Ovary (tissue), 10 donors: ENCODE measurements at places on chromosomes 5 and 9. TPM values are rescaled to one million over a fixed set of nuclear protein-coding genes. Genes with fewer than 3 reads are reported as not detected.

The SPINK1 gene
- not detected for total RNA-seq

The PFN3 gene
- total RNA-seq: not detected

The SPINK5 gene
- 4.5 TPM for total RNA-seq

The AFAP1L1 gene
- total RNA-seq: 4.0 TPM

The PCDHGA4 gene
- total RNA-seq: 6.6 TPM

GRCh38 chr5:2651116-2651515 lies 100.4 kb downstream of the IRX2 start:
- H3K36me3 ChIP-seq: no peaks in the 10 kb centered on the region
- H3K4me1 ChIP-seq: no peaks in the 10 kb centered on the region
- H3K27ac ChIP-seq: no peak overlapping the region
- no peaks in the 10 kb centered on the region for H3K27me3 ChIP-seq

- no peak overlapping the region for H3K4me3 ChIP-seq
- no peaks in the 10 kb centered on the region for H3K36me3 ChIP-seq
- H3K4me1 ChIP-seq: peaks cover 46% of the 10 kb centered on the region
- no peaks in the 10 kb centered on the region for H3K27me3 ChIP-seq
Observed at GRCh38 chr5:150498501-150498900, 9.4 kb upstream of the NDST1 start.

- no peaks in the 10 kb centered on the region for H3K4me1 ChIP-seq
- DNase-seq: no peak
- H3K27me3 ChIP-seq: no peaks in the 10 kb centered on the region
- H3K36me3 ChIP-seq: no peaks in the 10 kb centered on the region
- H3K4me3 ChIP-seq: no peak overlapping the region
- H3K27ac ChIP-seq: no peak overlapping the region
Observed at GRCh38 chr5:59575648-59576445, 317.7 kb downstream of the PDE4D start.

- no peaks in the 10 kb centered on the region for H3K4me1 ChIP-seq
- no peak for DNase-seq
- no peaks in the 10 kb centered on the region for H3K27me3 ChIP-seq
Observed at GRCh38 chr5:178056935-178057334, 56.4 kb upstream of the N4BP3 start.

DNA sequence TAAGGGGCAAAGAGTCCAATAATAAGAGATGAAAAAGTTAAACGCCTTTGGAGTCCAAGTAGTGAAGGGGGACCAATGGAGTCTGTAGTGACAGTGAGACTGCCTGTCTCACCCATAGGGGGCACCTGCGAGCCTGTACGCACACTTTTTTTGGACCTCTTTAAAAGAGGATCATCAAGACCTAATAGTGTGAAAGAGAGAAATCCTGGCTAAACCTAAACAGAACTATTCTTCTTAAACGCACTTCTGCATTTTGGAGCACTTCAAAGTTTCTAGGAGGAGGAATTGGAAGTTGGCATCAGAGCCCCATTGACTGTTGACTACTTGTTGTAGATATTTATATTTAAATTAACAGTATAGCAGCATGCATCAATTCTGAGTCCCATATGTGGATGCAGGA lies 636.1 kb upstream of the KLF4 start:
- no peaks in the 10 kb centered on the region for H3K4me1 ChIP-seq
- no peak overlapping the region for H3K4me3 ChIP-seq
- DNase-seq: no peak
- H3K36me3 ChIP-seq: no peaks in the 10 kb centered on the region
- H3K27me3 ChIP-seq: no peaks in the 10 kb centered on the region

GRCh38 chr5:135709208-135709575 lies 125.3 kb upstream of the SLC25A48 start:
- no peak overlapping the region for H3K4me3 ChIP-seq
- no peak overlapping the region for H3K27ac ChIP-seq
- no peak for DNase-seq
- H3K27me3 ChIP-seq: no peaks in the 10 kb centered on the region

DNA sequence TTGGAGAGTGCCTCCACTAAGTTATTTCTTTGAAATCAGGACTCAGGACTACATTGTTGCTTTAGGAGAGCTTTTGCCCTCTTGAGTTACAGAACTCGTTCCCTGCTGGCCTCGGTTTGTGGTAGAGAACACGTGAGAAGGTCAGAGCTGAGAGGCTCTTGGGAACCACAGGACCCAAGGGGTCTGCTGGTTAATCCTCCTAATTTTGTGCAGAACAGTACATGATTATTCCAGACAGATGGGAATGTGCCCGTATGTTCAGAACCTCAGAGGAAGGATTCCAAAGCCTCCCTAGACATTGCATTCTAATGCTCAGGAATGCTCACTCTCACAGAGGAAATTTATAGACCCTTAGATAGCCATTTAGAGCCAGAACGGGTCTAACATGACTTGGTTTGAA lies 25.2 kb upstream of the BASP1 start:
- H3K27me3 ChIP-seq: no peaks in the 10 kb centered on the region
- no peak overlapping the region for H3K27ac ChIP-seq
- no peak for DNase-seq
- H3K4me3 ChIP-seq: no peak overlapping the region

- H3K27ac ChIP-seq: no peak overlapping the region
- no peak overlapping the region for H3K4me3 ChIP-seq
- peaks cover 2% of the 10 kb centered on the region for H3K4me1 ChIP-seq
- DNase-seq: no peak
- no peaks in the 10 kb centered on the region for H3K27me3 ChIP-seq
- no peaks in the 10 kb centered on the region for H3K36me3 ChIP-seq
Observed at GRCh38 chr5:168291964-168292785, 730 bp downstream of the WWC1 start.

GRCh38 chr5:168829922-168830417 lies 250.8 kb upstream of the PANK3 start:
- no peak overlapping the region for H3K27ac ChIP-seq
- H3K36me3 ChIP-seq: no peaks in the 10 kb centered on the region
- no peak overlapping the region for H3K4me3 ChIP-seq

- peaks cover 30% of the 10 kb centered on the region for H3K4me1 ChIP-seq
- no peak for DNase-seq
- H3K4me3 ChIP-seq: peak overlapping the region; percentile 64
- H3K36me3 ChIP-seq: no peaks in the 10 kb centered on the region
- H3K27ac ChIP-seq: peak overlapping the region; percentile 51
- H3K27me3 ChIP-seq: no peaks in the 10 kb centered on the region
Observed at GRCh38 chr5:151021746-151022145, 1.4 kb downstream of the GPX3 start.

DNA sequence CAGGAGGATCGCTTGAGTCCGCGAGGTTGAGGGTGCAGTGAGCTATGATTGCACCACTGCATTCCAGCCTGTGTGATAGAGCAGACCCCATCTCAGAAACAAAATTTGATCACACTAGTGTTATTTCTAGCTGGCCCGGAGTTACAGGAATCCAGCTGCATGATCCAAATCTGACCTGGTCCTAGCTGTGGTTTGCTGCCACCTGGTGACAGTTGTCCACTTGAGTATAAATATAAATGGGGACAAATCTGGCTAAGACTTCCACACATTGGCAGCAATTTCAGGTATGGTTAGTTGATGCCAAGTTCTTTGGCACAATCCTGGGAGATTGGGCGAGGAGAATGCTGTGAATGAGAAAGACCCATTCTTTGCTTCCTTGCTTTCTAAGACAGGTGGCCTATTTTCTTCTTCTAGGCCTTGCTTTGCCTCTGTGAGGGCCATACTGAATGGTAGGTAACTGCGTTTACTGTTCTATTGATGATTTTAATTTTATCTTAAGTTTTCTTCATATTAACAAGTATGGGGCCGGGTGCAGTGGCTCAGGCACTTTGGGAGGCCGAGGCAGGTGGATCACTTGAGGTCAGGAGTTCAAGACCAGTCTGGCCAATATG lies 35.4 kb downstream of the UBE2R2 start:
- no peaks in the 10 kb centered on the region for H3K27me3 ChIP-seq
- no peak overlapping the region for H3K4me3 ChIP-seq
- peaks cover 26% of the 10 kb centered on the region for H3K4me1 ChIP-seq

DNA sequence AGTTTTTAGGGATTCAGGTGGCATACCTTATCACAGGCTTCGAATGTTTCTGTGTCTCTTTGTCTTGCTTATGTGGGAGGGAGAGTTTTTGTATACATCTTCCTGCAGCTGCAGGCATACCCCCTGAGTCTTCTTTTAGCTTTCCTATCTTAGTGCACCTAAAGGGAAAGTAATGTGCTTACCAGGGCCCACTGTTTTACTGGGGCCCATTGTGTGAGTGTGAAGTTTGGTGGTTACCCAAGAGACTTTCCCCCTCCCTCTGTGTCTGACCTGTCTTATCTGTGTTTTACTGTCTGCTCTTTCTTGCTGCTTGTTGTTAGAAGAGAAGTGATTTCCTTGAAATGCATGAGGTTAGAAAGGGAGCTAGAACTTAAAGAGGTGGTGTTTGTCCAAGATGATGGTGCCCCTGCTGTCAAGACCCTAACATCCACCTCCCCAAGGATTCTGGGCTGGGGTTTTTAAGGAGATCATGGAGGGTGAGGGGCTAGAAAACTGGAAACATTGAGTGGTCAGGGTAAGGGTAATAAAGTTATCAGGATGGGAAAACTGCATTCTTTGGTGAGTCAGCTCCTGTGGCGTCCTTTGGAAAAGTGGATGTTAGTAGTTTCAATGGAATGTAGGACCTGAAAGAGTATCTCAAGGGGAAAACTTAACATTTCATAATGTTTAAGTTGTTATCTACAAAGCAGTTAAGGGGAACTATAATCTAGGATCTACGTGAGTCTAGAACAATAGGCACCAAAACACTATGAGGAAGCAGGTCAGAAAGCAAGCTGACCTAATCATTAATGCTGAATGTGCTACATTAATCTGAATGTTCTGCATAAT lies 583.5 kb upstream of the TUSC1 start:
- H3K4me3 ChIP-seq: no peak overlapping the region
- no peak for DNase-seq
- H3K4me1 ChIP-seq: no peaks in the 10 kb centered on the region
- H3K27me3 ChIP-seq: no peaks in the 10 kb centered on the region
- H3K27ac ChIP-seq: no peak overlapping the region

GRCh38 chr9:70746760-70747159 lies 332.3 kb upstream of the KLF9 start:
- no peaks in the 10 kb centered on the region for H3K4me1 ChIP-seq
- H3K36me3 ChIP-seq: no peaks in the 10 kb centered on the region
- no peak overlapping the region for H3K27ac ChIP-seq

GRCh38 chr9:92463984-92464383 lies 18.3 kb downstream of the ASPN start:
- peaks cover 7% of the 10 kb centered on the region for H3K4me1 ChIP-seq
- no peak overlapping the region for H3K4me3 ChIP-seq
- no peak for DNase-seq
- no peaks in the 10 kb centered on the region for H3K27me3 ChIP-seq

DNA sequence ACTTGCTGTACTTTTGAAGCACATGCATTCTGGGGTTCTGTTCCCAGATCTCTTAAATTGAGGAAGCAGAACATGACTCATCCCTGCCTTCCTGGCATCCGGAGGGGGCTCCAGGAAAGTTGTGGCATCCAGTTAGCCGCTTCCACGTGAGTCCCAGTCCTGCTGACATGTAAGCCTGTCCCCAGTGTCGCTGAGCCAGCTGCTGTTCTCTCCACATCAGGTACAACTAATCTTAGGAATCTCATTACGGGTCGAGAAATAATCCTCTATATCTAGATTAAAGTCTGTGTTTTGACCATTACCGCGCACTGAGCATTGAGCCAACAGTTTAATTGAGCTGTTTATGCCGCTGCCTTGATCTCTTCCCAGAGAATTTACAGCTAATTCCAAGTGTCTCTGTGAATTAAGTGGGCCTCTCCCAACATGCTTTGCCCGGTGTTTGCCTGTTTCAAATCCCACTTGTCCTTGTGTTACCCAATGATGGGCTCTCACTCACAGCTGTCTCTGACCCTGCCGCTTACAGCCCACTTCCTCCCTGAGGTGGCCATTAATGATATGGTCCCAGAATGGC lies 10.5 kb upstream of the SHB start:
- H3K36me3 ChIP-seq: no peaks in the 10 kb centered on the region
- H3K4me1 ChIP-seq: no peaks in the 10 kb centered on the region
- no peak for DNase-seq

GRCh38 chr5:123182072-123182471 lies 93.0 kb downstream of the PRDM6 start:
- no peak overlapping the region for H3K4me3 ChIP-seq
- no peaks in the 10 kb centered on the region for H3K27me3 ChIP-seq
- DNase-seq: no peak
- peaks cover 2% of the 10 kb centered on the region for H3K4me1 ChIP-seq
- H3K27ac ChIP-seq: no peak overlapping the region

- DNase-seq: no peak
- no peaks in the 10 kb centered on the region for H3K27me3 ChIP-seq
- no peak overlapping the region for H3K4me3 ChIP-seq
- peaks cover 5% of the 10 kb centered on the region for H3K4me1 ChIP-seq
Observed at GRCh38 chr5:56088967-56089829, 94.4 kb upstream of the IL6ST start.

GRCh38 chr5:112005623-112005930 lies 248.6 kb upstream of the NREP start:
- no peaks in the 10 kb centered on the region for H3K4me1 ChIP-seq
- H3K27me3 ChIP-seq: no peaks in the 10 kb centered on the region
- no peak for DNase-seq
- no peak overlapping the region for H3K4me3 ChIP-seq

DNA sequence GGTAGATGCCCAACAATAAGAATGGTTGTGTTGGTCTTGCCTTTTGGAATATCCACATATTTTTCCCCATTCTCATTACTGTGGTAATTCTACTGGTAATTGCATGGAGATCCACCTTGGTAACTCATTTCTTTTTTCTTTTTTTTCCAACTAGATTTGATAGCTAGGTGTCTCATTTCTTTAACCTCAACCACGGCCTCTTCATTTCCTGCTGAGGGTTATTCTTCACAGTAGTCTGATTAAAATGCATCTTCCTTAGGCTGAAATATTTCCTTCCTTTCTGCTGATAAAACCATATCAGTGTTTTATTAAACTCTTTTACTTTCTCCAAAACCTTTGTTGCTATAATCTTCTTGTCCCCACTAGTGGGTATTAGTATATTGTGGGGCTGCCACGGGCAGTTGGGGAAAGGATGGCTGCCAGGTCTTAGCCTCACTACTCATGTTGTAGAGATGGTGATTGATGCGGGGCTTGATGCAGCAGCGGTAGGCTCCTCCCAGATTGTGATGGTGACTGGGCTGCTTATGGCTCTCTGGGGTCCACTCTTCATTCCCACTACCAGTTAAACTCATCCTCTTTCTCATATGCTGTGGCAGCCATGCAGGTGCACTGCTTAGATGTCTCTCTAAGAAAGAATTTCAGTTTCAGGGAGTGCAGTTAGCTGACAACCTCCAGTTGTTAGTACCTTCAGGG lies 35.9 kb downstream of the KIF2A start:
- no peaks in the 10 kb centered on the region for H3K27me3 ChIP-seq
- H3K4me3 ChIP-seq: no peak overlapping the region
- no peak for DNase-seq
- H3K4me1 ChIP-seq: no peaks in the 10 kb centered on the region
- no peaks in the 10 kb centered on the region for H3K36me3 ChIP-seq
- H3K27ac ChIP-seq: no peak overlapping the region

GRCh38 chr5:142053426-142054151 lies 40.8 kb upstream of the GNPDA1 start:
- H3K27ac ChIP-seq: no peak overlapping the region
- H3K4me1 ChIP-seq: no peaks in the 10 kb centered on the region
- H3K36me3 ChIP-seq: no peaks in the 10 kb centered on the region
- H3K4me3 ChIP-seq: no peak overlapping the region
- no peak for DNase-seq

GRCh38 chr9:94560237-94560636 lies 5.4 kb downstream of the PCAT7 start:
- H3K27ac ChIP-seq: no peak overlapping the region
- no peak for DNase-seq
- no peaks in the 10 kb centered on the region for H3K36me3 ChIP-seq
- no peak overlapping the region for H3K4me3 ChIP-seq
